ENCODE measurements at places on chromosomes 2 and 18.

DNA sequence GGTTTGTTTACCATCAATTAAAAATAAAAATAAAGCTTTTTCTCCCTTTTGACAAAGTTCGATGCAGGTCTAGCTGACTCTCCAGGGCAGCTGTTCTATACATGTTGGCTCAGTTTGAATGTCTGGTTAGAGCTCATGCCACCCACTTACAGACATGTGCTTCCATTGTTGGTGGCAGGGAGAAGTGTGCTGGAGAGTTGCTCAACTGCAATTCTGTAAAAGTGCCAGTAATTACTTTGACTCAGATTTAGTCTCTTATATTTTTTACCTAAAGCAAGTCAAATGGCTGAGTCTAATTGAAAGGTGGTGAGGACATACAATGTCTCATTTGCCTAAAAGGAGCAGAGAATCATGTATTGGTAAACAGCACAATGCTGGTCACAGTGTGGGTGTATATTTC is 609.1 kb upstream of the SYT4 start:
- DNase-seq, result no peak

DNA sequence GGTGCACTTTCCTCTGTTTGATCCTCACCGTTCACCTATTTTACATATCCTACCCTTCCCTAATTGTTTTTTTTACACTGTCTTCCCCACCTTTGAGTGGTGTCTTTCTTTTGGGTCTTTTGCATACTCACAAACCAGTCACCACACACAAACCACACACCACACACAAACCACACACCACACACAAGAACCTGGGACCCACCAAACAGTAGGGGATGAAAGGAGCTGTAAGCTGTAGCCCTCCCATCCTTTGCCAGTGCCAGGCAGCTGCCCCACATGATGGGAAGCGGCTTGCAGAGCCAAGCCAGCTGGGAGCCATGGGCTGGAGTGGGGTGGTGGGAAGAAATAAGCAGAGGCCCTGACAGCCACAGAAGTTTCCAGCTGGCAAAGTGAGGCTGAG is 38.9 kb upstream of the MSH6 start:
- DNase-seq, result no peak

DNA sequence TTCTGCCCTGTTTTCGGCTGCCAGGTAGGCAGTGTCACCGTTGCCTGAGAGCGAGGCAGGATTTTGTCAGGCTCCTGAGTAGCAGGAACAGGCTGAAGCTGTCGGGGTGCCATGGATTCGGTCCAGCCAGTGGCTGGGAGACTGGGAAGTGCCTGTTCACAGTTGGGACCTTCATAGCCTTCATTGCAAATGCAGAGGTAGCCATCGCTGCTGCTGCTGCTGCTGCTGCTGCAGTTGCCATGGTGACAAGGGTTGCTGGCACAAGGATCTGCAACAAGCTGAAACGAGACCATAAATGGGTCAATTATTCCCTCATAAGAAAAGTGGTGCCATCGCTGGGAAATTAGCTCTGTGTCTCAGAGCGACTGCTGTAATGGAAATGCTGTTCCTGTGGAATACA is 122.7 kb downstream of the DNER start:
- no peak for DNase-seq

DNA sequence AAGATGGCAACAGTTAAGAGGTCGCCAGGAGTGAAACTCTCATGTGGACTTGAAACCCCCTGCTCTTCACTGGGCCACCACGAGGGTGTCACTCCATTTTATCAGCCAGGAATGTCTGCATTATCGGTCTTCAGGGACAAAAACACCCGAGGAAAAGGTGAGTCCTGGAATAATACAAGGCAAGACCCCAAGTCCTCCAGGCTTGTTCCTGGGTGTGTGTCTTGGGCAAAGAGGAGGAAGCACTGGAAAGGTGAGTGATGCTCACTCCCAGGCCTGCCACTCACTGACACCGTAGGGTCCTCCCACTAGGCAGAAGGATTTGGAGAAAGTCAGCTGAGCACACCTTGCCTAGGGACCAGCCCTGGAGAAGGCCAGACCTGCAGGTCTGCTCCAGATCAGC is 86.9 kb downstream of the LOXHD1 start:
- DNase-seq, result no peak

DNA sequence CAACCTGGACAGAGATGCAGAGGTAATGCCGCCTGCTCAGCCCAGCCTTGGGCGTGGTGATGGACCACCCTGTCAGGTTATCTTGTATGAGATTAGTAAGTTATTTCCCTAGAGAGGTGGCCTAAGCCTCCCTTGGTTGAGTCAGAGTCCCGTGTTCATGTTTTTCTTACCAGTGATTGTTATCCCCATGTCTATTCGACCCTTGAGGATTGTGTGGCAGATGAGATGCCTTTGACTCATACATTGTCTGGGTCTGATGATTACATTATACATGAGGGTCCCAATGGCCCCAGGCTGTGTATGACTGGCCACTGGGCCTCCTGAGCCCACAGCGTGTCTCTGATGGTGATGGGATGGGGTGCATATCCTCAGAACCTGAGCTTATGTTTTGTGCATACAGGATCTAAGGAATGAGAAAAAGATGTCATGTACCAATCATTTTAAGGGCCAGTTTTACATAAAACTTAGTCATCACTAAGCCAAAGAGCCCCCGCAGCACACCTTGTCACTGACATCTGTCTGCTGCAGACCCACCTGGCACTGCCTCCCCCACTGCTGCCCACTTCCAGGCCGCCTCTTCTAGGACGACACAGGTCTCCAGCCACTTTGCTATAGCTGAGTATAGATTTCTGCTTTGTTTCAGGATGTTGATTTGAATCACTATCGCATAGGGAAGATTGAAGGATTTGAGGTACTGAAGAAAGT is 7.7 kb downstream of the PPP1R7 start:
- no peak for DNase-seq

GRCh38 chr2:224302952-224303351 is 99.0 kb downstream of the FAM124B start:
- DNase-seq, result no peak

DNA sequence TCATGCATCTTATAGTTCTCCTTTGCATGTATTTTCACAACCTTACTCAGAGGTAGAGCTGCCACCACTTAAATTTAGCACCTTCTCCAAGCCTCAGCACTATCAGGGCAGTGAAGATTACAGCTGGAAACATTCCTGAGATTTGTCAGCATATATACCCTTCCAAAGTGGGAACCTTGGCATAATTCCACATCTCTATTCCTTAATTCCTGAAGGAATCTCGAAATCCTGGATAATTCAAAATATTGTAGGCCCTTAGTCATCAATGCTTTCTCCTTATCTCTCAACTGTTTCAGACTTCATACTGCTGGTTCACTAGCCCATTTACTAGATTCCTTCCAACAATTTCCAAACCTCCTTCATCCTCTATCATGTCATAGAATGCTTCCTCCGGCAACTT is 87.4 kb downstream of the ITSN2 start:
- no peak for DNase-seq

- DNase-seq, result no peak
Measured at GRCh38 chr18:9951022-9951859, 37.4 kb downstream of the VAPA start.

GRCh38 chr2:238846628-238847418 is 1.1 kb upstream of the TWIST2 start:
- no peak for DNase-seq

DNA sequence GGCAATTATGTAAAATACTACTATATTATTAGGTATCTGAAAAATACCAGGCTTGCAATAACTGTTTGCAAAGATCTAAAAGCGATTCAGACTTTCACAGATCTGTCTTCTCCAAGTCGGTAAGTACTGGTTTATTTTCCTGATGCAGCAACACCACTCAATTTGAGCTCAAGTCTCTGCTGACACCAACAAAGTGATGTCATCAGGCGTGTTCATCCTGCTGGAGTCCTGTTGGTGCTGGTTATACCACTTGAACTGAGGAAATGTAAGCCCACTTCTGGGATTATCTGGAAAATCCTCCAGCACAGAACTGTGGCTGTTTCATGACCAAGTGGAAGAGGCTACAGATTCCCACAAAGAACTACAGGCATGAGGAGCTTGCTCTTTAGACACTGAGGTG is 267.6 kb downstream of the BCL2 start:
- DNase-seq, result no peak

GRCh38 chr2:3236300-3237045 is 141.1 kb downstream of the EIPR1 start:
- DNase-seq, result no peak

Data from stimulated activated CD8-positive, alpha-beta memory T cell treated with anti-CD3 and anti-CD28 coated beads, Interleukin-7, amount 100 ng/mL, for 1 hour (primary cell).